Iris pigment epithelial cell (primary cell): ENCODE measurements at places on chromosomes 6 and 20.

- no peak for DNase-seq
Observed at GRCh38 chr20:9261781-9262180, 192.9 kb downstream of the PLCB4 start.

DNA sequence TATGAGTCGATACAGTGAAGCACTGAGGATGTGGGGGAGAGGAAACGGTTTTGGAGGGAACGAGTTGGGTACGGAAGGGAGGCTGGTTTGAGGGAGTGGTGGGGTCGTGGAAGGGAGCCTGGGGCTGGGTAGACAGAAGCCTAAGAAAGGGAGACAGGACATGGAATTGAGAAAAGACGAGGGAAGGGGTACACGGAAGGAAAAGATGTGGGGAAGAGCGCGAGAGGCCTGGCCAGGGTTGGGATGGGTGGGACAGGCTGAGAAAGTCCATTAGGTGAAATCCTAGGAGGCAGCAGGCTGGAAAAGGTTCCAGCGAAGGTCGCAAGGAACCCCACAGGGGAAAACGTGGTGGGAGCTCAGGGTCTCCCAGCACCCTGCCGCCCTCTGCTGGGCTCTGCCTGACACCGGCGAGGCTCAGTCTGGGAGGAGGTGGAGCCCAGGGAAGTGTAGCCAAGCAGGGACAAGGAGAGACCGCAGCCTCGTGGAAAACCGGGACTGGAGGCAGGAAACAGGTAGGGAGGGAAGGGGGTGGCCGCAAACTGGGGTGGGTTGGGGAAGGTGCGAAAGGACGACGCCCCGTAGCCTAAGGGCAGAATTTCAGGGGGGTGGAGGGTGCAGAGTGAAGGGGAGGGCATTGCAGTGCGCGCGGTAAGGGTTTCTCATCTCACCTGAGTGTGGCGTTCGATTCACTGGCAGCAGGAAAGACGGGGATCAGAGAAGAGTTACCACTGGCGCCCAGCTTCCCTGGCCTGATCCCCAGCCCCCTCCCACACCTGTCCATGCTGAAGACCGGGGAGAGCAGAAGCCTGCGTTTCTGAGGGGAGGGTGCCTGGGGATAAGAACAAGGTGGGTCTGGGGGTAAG is 4.3 kb downstream of the GABBR1 start:
- peak; percentile 77 for DNase-seq

DNA sequence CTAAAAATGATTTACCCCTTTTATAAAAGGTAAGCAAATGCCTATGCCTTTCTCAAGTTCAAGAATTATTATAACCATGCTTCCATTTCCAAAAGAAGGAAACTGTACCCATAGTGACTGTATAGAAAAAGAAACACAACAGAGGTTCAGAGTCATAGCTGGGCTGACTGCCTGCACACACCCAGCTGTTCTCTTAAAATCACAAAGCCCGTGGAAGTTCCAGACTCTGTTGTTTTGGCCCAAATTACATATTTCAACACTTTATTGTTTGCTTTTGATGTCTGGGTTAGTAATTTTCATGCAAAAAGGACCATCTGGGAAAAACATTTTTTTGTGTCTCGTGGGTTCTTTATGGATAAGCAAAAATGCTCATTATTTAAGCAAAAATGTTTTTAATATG is 99.2 kb downstream of the LCA5 start:
- DNase-seq: peak; percentile 32

GRCh38 chr6:76490456-76490855 is 418.0 kb upstream of the IMPG1 start:
- no peak for DNase-seq

GRCh38 chr20:23585449-23585807 is 17.1 kb upstream of the CST9L start:
- DNase-seq: no peak

GRCh38 chr20:48761023-48761785 is 66.6 kb downstream of the PREX1 start:
- DNase-seq: no peak

DNA sequence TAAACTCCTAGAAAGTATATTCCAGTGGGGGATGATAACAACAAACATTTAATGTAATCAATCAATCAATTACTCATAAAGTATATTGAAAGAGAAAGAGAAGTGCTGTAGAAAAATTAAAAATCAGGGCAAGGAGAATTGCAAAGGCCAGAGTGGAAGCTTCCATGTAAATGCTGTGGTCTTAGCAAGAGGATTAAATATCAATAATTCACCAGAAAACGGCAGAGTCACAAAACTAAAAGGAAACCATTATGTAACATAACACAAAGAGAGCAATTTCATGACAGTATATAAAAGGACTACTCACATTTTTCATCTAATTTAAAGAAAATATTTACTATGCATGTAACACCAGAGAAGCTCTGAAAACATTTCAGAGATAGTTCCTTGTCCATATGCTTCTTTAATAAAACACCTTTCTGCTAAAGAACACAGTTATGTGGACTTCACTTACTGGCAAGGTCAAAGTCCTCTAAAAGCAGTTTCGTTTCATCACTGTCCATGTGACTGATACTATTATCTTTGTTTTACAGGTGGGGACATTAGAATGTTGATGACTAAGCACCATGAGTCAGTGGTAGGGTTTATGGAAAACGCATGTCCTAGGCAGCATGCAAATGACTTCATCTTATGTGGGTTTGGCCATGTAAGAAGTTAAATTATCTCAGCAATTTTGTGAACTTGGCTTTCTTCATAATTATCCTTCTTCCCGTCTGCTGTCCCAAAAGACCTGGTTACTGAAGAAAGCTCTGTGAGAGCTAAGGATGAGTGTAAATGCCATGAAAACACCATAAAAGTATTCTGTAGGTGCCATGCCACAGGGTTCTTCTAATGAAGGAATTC is 185.8 kb upstream of the TENT5A start:
- DNase-seq: peak; percentile 98

DNA sequence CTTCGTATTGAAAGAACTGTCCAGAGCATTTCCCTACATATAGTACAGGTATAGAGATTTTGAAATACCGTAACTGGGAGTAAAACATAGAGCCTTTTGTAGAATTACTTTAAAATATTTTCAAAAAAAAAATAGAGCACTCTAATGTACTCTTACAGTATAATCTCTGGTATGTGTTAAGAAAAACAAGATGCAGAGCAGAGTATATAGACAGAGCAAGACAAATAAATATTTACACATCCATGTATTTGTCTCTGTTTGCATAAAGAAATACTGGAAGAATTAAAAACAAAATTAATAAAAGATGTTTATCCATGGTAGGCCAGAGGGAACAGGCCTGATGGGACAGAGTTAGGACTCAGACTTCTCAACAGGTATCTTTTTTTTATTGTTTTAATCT is 28.0 kb upstream of the SUMO4 start:
- no peak for DNase-seq

- DNase-seq: peak; percentile 31
Observed at GRCh38 chr6:53811082-53811481, 16.3 kb downstream of the LRRC1 start.

GRCh38 chr20:10448270-10449156 is 13.4 kb downstream of the SLX4IP start:
- peak; percentile 66 for DNase-seq

- DNase-seq: no peak
Observed at GRCh38 chr6:151284548-151285017, 44.8 kb downstream of the AKAP12 start.

- DNase-seq: no peak
Observed at GRCh38 chr6:20722455-20722854, 188.2 kb downstream of the CDKAL1 start.

GRCh38 chr6:157066781-157067491 is 256.4 kb downstream of the TMEM242 start:
- DNase-seq: peak; percentile 26

GRCh38 chr20:37096415-37097041 is 731 bp upstream of the RBL1 start:
- DNase-seq: no peak

DNA sequence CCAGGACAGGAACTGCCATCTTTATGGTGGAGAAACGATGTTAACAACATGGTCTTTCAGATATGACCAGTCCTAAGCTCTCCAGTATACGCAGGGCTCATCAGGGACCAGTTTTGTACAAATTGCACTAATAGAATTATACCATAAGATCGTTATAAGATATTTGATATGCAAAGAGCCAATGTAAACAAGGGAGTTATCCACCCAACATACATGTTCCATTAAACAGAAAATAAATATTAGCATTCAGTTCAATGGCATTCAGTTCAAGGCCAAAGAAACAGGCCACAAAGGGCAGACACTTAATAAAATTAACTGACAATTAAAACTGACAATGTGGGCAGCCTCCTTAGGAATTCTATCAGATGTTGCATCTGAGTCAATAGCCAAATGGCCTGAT is 2.6 kb downstream of the GFOD1 start:
- DNase-seq: no peak

GRCh38 chr20:22890594-22891300 is 144.4 kb upstream of the SSTR4 start:
- no peak for DNase-seq

DNA sequence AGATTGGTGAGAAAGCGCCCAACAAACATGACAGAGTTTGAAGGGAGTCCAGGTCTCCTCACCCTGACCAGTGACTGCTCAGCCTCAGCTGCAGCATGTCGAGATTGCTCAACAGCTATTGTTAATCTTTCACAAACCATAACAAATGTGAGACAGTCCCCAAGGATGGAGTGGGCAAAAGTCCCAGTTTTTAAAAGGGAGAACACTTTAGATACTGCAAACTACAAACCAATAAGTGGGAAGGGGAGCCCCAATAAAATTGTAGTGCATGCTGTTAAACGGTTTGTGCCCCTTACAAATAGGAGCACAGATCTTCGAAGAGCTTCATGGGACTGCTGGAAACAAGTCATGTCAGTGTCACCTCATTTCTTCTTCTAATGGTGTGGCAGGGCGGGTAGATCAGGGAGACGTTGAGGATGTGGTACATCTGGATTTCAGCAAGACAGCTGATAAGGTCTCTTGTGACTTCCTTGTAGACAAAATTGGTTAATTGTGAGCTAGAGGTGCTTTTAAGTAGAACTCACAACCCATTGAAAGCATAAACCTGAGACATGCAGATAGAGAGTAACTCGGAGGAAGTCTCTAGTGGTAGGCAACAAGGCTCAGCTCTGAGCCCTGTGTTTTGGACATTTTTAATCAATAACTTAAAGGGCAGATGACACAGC is 134.0 kb upstream of the ARMC2 start:
- DNase-seq: peak; percentile 45

GRCh38 chr6:36850021-36850420 is 10.8 kb upstream of the CPNE5 start:
- DNase-seq: no peak

DNA sequence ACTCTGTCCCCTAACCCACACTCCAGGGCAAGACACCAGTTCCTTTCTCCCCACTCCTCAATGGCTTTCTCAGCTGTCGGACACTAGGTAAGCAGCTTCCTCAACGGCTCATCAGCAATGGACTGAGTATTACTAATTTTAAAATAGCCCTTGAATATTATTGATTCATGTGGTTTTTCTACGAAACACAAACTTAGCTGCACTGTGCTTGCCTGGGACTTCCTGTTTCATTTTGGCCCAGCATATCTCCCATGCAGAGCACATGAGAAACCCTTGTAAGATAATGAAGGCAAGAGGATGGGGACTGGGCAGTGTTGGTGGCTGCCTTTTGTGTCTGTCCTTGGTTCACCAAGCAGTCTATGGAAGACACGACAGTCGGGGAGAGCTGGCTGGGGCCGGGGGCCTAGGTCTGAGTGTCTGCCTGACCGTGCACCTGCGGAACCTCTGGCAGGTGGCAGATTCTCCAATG is 48.9 kb downstream of the RNASET2 start:
- no peak for DNase-seq

- no peak for DNase-seq
Observed at GRCh38 chr6:131692031-131692430, 9.2 kb downstream of the OR2A4 start.

- no peak for DNase-seq
Observed at GRCh38 chr6:26349964-26350857, 14.8 kb upstream of the BTN3A2 start.

- DNase-seq: no peak
Observed at GRCh38 chr20:37669062-37669772, 24.6 kb upstream of the CTNNBL1 start.

DNA sequence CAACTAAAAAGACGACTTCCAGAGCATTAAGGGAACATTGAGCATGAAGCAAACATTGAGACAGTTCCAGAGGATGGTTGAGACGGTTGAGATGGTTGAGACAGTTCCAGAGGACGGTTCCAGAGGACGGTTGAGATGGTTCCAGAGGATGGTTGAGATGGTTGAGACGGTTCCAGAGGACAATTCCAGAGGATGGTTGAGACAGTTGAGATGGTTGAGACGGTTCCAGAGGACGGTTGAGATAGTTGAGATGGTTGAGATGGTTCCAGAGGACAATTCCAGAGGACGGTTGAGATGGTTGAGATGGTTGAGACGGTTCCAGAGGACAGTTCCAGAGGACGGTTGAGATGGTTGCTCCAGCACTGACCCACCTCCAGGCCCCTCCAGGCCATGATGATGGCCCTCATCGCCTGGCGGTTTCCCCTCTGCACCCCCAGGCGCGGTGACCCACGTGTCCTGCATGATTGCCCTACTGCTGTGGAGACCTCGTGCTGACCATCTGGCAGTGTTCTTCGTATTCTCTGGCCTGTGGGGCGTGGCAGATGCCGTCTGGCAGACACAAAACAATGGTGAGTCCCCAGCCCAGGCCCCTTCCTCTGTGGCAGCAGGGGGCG is 16.3 kb downstream of the UNC93A start:
- DNase-seq: no peak

GRCh38 chr20:45592574-45593189 is 13.6 kb upstream of the WFDC8 start:
- DNase-seq: peak; percentile 28

DNA sequence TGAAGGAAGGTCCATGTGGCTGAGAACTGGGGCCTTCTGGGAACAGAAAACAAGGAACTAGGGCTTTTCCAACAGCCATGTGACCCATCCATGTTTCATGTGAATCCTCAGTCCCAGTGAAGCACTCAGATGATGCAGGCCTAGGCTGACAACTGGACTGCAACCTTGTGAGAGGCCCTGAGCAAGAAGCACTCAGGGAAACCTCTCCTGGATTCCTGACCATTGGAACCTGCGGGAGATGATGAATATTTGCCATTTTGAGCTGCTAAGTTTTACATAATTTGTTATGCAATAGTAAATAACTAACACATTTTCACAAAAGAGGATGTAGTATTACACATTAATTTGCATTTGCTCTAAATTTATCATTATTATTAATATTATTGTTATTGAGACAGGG is 38.4 kb upstream of the HLA-G start:
- DNase-seq: no peak

DNA sequence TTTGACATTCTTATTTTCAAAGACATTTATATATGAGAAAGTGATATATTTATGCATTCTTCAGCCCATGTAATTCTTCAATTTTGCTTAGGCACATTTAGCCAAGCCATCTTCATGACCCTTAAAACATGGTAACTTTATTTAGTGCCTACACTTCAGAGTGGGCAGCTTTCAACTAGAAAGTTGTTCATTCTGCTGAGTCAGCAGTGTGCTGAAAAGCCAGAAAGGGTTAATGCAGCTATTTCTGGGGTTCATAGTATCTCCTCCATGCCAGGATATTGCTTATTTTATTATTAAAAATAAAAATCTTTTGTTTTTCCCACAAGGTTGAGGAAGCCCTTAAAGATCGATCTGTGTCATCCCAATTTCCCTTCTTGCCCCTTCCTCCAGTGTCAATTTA is 79.2 kb downstream of the EDN1 start:
- DNase-seq: no peak
